ENCODE measurements at places on chromosomes 2 and 18.

- no peak for DNase-seq
These were observed 42.2 kb upstream of the ZSWIM2 start for GRCh38 chr2:186891185-186891621.

GRCh38 chr2:16277117-16277516 lies 336.8 kb downstream of the MYCN start:
- DNase-seq: no peak

GRCh38 chr2:159714247-159714930 lies 2.1 kb downstream of the MARCHF7 start:
- no peak for DNase-seq

DNA sequence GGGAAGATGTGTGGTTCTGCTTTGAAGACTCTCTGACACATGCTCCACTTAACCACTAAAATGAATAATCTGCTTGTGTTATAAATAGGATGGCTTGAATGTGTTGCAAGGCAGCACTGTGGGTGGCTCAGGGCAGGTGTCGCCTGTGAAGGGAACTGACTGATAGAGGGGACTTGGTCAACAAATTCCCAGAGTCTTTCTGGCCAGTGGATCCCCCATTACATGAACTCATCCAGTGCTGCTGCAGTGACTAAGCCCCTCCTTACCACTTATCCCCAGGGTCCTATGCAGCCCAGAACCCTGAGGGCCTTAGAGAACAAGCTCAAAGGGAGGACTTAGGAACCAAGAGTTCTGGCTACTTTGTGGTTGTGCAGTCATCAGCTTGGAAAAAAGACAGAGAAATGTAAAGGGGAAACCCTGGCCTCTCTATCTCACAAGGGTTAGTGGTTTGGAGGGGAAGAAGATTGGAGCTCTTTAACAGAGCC lies 226.2 kb upstream of the TNP1 start:
- DNase-seq: no peak

DNA sequence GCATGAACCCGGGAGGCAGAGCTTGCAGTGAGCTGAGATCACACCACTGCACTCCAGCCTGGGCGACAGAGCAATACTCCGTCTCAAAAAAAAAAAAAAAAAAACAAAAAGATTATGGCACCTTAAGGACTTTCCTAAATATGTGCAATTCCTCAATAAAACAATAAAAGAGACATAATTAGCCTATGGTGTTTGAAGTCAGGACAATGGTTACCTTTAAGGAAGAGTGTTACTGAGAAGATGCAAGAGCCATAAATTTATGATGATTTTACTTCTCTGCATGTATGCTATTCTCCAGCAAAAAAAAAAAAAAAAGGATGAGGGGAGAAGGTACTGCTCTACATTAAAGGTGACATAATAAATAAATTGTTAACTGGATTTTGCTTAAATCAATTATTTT lies 208.2 kb upstream of the STK17B start:
- DNase-seq: no peak

DNA sequence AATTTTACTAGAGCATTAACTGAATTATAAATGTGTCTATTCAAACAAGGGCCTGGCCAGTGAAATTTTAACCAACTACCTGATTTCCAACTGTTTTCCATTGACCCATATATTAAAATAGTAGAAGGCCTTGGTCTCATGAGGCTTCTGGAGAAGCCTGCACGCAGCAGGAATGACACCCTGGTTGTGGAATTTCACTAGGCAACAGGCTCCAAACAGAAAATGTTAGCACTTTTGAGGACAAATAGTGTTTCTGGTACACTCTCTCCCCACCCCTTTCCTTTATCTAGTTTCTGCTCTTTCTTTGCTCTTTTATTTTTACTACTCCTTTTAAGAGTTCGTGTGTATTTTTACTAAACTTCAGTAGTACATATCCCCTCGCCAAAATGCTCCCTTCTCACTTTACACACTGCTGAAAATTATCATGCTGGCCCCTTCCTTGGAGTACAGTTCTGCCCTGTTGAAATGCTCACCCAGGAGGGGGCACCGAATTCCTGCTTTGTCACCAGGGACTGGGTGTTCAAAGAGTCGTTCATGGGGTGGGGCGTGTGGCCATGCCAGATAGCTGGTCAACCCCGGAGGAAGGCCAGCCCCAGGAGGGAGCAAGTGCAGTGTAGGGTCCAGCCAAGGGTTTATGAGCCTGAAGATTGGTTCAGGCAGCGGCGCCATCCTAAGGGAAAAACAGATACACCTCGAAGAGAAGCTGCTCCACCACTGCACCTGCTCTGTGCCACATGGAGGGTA lies 22.1 kb upstream of the COL6A3 start:
- DNase-seq: no peak

DNA sequence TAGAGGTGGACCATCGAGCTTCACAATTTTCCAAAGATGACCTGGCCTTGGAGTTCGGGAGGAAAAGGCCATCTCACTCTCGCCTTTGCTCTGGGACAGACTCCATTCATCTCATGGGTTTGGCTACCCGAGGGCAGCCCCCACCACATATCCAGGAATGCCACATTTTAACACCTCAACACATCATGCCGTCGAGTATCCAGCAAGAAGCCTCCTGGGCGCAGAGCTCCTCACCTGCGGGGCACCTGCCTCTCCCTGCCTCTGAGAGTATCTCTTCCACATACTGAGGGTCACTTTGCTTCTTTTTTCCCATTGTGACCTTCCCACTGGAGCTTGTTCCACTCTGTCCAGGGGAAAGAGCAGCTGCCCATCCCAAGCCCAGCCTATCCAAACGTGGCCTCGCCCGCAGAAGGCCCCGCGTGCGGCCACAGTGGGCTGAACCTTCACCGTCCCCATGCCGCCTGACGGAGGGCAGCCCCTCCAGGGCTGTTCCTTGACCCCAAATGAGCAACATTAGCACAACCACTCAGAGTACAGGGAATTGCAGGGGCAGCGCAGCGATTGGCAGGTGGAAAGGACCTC lies 5.5 kb upstream of the LIMS2 start:
- no peak for DNase-seq

GRCh38 chr2:210635257-210635656 lies 78.9 kb downstream of the CPS1 start:
- DNase-seq: no peak

- no peak for DNase-seq
These were observed 81.3 kb downstream of the KCNF1 start for GRCh38 chr2:10993001-10993481.

DNA sequence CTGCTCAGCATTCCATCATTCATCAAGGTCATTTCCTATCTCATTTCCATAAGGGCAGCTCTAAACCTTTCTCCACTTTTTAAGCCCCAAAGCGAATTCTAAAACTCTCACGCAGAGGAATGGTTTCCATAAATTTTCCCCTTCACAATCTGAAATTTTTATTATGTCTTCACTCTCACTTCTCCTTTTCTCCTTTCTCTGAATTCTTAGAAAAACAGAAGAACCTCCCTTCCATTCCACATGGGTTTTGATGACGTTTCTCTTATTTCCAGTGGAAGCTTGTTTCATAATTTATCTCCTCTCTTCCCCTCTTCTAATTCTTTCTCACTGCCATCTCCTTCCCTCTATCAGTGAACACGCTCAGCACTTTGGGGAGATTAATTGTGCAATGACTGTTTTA lies 97.3 kb downstream of the SPATS2L start:
- DNase-seq: no peak

DNA sequence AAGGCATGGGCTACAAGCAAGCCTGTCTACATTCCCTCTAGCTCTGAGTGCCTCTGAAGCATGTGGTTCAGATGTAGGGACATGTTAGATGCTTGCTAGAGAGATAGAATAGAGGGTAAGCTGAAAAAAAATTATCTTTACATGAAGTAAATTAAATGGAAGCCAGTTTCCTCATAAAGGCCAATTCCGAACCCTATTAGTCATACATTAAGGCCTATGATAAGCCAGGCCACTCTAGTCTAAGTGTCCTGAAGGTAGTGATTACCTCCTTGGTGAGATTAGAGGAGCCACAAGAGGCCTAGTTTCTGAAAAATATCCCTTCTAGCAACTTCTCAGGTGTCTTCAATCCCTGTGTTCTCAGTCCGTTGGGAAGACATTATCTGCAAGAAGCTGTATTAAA lies 72.4 kb upstream of the NPAS2 start:
- no peak for DNase-seq

DNA sequence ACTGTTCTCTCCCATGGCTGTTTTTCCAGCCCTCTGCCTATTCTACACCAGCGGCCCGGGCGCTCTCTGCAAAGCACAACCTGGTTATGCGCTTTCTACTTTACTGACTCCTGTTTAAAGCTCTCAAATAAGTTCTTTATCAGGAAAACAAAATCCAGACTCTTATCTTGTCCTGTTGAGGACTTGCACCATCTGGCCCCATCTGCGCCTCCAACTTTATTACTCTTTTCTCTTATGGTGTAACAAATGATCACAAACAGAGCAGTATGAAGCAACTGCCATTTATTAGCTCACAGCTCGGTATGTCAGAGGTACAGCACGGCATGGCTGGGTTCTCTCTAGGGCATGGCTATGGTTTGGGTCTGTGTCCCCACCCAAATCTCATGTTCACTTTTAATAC lies 236.5 kb upstream of the NT5C1B start:
- no peak for DNase-seq

GRCh38 chr18:76396792-76397191 lies 98.2 kb downstream of the ZNF516 start:
- DNase-seq: no peak

- DNase-seq: no peak
These were observed 3.7 kb downstream of the PLEK start for GRCh38 chr2:68368654-68369336.

DNA sequence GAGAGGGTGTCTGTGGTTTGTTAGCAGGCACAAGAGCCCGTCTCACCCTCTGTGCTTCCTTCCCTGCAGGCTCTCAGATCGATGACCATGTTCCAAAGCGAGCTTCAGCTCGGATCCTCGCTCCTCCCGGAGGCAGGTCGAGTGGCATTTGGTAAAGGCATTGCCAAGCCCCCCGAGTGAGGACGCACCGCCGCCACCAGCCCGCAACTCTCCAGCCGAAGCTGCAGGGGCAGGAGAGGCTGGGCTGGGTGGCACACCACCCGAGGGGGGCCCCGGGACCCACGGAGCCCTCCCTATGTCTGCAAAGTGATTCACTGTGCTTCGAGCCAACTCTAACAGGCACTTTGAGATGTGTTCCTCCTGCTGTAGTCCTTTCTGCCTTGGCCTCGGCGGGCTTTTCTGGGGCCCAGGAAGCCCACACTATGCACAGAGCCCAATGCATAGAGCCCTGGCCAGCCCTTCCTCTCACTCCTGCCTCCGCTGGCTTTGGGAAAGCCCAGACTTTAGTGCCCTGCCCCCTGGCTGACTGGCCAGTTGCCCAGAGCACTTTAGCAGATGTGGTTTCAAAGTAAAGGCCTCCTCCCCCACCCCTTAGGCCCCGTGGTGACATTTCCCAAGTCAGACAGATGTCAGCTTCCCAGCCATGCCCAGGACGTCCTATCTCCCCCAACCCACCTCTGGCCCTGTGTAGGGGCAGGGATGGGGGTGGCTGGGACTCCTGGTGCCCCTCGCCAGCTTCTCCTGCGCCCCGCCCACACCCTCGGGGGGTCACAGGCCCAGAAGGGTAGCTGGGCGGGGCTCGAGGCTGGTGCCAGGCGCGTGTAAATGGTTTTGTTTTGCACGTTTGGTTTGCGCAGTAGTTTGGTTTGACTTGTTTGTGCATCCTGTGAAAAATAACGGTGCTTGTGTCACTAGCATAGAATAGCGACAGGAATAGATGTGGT lies 23.3 kb upstream of the MAPRE3 start:
- no peak for DNase-seq

- peak; percentile 64 for DNase-seq
These were observed 23.7 kb downstream of the TMEM127 start for GRCh38 chr2:96241900-96242611.

- no peak for DNase-seq
These were observed 7.1 kb downstream of the WDR7 start for GRCh38 chr18:56658261-56658660.

GRCh38 chr18:61323951-61324350 lies 9.3 kb upstream of the CDH20 start:
- DNase-seq: no peak

DNA sequence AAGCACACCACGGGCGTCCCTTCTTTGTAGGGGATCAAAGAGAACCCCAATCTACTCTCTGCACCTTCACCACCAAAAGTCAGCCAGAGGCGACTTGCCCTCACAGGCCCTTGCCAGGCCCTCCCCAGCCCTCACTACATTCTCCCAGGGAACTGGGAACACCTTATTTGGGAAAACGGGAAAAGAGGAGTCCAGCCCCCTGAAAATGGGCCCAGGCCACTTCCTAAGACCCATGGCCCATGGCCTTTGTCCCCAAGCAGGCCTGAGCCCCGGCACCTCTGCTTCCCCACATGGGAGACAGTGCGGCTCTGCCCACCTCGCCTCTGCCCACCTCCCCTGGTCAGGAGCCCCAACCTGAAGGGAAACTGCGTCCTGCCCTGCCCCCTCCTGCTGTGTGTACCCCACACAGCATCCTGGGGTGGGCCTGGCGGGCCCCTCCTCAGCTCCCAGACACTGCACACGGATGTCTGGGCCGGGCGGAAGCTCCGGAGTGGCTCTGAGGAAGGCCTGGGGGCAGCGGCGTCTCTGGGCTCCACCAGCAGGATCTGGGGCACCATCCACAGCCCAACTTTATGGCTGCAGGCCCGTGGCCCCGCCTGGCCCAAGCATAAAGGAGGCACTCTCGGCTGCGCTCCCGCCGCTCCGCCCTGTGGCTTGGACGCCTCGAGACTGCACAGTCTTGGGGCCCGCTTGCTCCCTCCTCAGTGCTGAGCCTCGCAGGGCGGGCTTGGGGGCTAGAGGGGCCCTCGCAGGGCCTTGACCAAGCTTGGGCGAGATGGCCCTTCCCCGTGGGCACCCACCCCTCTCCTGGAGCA lies 70.3 kb upstream of the GPC1 start:
- no peak for DNase-seq

DNA sequence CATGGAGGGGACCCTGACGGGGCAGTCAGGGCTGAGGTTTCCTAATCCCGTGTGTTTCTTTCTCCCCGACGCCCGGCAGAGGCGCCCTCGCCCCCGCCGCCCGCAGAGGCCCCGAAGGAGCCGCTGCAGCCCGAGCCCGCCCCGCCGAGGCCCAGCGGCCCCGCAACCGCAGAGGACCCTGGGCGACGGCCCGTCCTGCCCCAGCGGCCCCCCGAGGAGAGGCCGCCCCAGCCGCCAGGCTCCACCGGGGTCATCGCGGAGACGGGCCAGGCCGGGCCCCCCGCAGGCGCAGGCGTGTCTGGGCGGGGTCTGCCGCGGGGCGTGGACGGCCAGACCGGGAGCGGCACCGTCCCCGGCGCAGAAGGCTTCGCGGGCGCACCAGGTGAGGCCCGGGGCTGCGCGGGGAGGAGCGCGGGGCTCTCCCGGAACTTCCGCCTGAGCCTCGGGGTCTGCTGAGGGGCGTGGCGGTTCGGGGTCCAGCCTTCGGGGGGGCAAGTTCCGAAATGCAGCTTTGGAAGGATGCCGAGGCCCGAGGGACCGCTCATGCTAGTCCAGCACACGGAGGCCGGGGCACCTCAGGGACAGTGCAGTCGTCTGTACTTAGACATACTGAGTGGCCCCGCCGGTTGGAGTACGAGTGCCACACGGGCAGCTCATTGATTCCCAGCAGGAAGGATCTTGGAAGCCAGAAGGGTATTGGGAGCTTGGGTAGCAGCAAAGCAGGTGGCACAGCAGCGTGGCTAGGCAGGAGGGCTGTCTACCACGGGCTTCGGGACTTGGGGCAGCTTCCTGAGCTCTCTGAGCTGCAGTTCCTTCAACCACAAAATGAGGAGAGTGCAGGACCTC lies 60.1 kb downstream of the EMILIN2 start:
- DNase-seq: no peak

Data from hematopoietic multipotent progenitor cell (in vitro differentiated cells).